ENCODE measurements at places on chromosomes 5 and 9.

DNA sequence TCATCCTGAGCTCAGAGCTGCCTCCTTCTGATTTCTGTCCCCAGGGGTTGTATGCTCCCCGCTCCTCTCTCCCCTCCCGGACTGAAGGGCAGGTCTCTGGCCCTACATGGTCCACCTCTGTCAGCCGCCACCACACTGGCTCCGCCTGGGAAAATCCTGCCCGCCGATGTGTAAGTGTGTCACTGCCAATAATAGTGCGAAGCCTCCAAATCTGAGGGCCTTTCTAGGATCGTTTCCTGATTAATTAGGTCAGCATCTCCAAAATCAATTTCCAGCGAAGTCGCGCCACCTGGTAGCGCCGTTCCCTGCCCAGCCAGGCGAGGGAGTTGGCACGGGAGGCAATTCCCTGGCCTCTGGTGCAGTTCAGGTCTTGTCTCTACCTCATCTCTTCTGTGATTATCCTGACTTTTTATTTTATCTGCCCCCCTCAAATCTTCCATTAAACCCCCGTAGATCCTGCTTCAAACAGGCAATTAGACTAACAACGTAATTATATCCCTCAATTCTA is 73.5 kb downstream of the ZNF618 start:
- no peak for DNase-seq

DNA sequence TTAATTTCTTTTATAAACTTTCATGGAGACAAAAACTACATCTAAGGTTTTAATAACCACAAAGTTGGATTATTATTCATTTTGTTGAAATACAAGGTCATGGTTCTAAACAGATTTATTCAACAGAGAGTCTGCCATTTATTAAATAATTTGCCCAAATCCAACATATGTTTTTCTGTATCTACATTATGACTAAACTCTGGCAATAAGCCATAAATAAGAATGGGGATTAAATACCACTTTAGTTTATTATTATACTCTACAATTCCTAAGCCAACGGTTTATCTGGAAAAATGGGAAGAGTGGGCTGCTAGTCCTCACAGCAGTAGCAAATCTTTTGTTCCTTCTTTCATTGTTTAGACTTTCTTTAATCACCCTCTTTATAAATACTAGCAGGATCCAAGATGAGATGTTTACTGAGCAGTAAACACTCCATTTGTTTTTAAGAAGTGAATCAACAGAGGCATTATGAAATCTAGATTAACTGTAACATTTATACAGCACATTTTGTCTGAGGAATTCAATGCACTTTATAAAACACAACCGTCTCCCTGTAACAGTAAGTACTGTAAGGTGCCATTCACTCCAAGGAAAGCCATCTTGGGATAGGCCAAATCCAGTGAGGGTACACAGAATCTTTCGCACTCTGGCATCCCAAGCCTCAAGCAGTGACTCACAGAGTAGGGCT is 89.7 kb downstream of the DROSHA start:
- DNase-seq = no peak

DNA sequence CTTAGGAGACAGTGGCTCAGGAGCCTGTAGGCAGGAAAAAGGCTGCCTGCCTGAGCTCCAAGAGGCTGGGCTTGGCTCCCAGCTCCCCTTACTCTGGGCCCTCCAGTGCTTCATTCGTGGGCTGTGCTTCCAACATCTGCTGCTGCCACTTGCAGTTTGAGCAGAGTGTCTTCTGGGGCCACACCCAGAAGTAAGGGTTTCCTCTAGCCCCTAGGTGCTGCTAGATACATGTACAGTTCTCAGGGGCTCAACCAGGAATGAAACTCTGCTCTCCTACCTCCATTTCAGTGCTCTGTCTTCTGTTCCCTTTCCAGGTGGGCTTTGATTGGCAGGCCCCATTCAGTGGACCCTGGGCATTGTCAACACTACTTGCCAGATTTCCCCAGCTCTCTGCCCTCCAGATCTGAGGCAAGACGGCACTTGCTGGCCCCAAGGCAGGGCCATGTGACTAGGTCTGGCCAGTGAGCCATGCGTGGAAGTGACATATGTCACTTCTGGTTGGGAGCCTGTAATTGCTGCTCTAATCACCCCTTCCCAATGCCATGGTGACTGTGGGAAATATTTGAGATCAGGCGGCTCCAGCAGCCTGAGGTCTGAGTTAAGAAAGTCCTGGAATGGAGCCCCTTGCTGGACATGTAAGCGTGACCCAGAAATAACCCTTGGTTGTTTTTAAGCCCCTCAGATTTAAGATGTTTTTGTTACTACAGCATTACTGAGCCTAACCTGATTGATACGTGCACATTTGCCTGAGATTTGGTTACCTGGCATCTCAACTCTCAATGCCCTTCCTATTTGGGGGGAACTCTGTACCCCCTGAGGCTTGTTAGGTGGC is 9.4 kb upstream of the BOD1 start:
- DNase-seq = no peak

GRCh38 chr5:61319388-61320146 is 12.5 kb upstream of the ZSWIM6 start:
- DNase-seq = no peak

DNA sequence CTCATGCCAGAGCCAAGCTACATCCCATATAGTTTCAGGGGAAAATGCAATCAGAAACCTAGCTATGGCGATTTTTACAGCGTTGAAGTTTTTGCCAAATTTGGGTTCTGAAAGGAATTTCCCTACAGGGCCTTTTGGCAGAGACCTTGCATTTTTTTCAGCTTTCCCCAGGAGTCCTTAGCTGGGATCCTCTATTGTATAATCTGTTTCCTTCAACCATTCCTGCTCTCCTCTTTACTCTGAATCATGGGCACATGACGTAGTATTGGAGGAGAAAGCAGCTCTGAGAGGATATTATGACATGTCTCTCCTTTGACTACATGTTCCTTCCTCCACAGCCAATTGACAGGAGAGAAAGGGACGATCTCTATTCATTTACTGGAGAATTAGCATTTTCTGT is 118.5 kb upstream of the ERCC6L2 start:
- no peak for DNase-seq

- no peak for DNase-seq
These were observed 89.5 kb downstream of the EPB41L4A start for GRCh38 chr5:112329419-112330090.

GRCh38 chr5:151162776-151163175 is 5.2 kb upstream of the ANXA6 start:
- DNase-seq = no peak

DNA sequence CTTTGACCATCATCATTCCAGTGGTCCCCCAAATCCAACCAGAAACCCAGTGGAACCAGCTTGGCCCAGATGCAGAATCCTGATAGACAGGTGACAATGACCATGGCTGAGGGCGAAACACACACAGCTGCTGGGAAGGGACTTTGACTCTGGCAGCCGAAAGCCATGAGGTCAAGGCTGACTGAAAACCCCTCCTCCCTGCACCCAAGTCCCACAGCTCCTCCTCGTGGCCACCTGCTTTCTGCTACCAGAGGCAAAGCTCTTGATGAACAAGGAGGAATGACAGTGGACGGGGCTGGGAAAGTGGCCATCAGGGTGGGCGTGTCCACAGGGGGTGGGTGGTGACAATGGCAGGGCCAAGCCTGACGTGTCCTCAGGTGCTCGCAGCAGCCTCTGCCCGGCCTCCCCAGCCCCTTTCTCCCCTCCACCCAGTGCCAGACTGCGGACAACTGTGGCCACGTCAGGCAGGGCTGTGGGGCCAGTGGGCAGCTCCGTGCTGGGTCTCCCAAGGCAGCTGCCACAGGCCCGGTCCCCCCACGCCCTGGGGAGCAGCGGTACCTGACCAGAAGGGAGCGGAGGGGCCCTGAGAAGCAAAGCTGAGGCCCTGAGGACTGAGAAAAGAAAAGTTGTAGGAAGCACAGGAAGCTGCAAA is 30.8 kb upstream of the SARDH start:
- no peak for DNase-seq

- no peak for DNase-seq
These were observed 54.6 kb upstream of the ABL1 start for GRCh38 chr9:130780415-130780814.

DNA sequence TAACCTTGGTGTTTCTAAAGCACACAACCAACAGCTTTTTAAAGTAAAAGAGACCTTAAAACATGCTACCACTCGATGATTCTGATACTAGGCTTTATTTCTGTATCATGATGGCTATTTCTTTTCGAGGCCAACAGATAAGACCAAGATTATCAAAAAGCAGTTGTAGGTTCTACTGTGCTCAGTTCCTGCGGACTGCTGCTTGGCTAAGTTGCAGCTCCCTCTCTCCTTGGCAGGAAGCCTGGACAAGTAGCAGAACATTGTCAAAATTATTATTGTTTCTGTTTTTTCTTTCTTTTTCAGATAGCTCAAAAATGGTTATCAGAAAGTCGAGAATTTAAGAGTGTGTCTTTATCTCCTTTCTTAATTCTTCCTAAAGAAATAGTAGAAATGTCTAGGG is 607.6 kb downstream of the PTPRD start:
- DNase-seq = no peak

- no peak for DNase-seq
These were observed 293.4 kb upstream of the PTGER4 start for GRCh38 chr5:40386289-40386688.

DNA sequence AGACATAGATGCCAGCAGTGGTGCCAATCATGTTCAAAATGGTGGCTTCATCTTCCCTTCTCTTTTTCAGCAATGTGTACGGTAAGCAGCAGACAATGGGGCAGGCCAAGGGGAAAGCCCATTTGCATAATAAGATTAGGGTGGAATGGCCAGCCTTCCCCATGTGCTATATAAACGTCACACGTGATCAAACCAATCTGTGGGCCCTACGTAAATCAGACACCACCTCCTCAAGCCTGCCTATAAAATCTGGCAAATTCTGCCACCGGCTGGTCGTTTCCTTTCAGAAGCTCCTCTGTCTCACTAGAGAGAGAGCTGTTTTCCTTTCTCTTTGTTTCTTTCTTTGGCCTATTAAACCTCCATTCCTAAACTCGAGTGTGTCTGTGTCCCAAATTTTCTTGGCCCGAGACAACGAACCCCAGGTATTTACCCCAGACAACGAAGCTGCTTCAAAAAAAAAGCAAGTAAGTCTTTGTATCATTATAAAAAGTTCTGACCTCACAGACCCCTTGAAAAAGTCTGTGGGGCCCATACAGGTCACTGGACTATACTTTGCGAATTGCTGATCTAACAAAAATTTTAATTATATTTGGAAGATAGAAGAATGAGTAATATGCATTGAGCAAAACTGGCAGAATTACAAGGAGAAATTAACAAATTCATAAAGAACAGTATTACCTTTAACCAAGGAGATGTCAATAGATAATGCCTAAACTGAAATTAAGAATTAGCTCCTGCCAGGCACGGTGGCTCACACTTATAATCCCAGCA is 15.2 kb downstream of the ZBTB5 start:
- no peak for DNase-seq

DNA sequence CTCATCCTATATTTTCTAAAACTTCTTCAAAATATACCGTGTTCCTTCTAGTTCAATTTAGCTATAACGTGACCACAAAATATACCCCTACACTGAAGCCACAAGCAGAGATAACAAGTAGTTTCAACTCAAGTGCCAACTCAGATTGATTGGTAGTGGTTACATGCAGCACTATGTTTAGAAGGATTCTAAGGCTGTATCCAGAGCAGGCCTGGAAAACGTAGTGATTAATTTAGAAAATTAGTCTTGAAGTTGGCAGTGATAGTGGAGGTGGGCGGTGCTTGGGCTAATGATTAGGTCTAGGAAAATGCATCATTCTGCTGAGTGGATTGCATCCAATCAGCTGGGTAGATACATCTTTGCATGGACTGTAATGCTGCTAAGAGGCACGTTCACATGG is 61.5 kb downstream of the MAMDC2 start:
- no peak for DNase-seq

- DNase-seq = no peak
These were observed 50.8 kb downstream of the NEURL1B start for GRCh38 chr5:172691886-172692285.

GRCh38 chr9:110615498-110615897 is 36.0 kb upstream of the SVEP1 start:
- no peak for DNase-seq

DNA sequence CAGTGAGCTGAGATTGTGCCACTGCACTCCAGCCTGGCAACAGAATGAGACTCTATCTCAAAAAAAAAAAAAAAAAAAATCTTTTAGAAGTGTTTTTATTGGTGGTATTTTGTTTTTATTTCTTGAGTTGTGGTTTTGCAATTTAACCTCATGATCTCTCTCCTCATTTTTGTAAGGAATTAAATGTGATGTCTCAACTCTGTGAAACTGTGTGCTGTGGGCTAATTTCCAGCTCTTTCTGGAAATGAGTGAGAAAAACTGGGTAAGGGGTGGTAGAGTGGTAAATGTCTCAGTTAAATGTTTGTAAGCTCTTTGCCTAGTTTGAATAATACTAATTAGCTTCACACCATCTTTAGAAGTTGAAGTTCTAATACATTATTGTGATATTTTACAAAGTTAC is 29.0 kb downstream of the ACO1 start:
- DNase-seq = no peak

Data from activated naive CD4-positive, alpha-beta T cell (primary cell).